Heart left ventricle (tissue), 16 donors: ENCODE measurements at places on chromosomes 16 and 17.
A peak's percentile ranks its signal among the peaks of the same experiment; 100 is the strongest.

GRCh38 chr17:10623737-10624338, 33.3 kb downstream of the MYH3 start:
- H3K27ac ChIP-seq, result no peak overlapping the region
- no peaks in the 10 kb centered on the region for H3K4me1 ChIP-seq
- H3K4me3 ChIP-seq, result no peak overlapping the region
- H3K27me3 ChIP-seq, result no peaks in the 10 kb centered on the region
- no peaks in the 10 kb centered on the region for H3K36me3 ChIP-seq

GRCh38 chr16:84042879-84043485, 387 bp upstream of the SLC38A8 start:
- DNase-seq, result no peak
- peaks cover 8% of the 10 kb centered on the region for H3K27me3 ChIP-seq
- peaks cover 2% of the 10 kb centered on the region for H3K36me3 ChIP-seq
- no peak overlapping the region for H3K27ac ChIP-seq
- peaks cover 15% of the 10 kb centered on the region for H3K4me1 ChIP-seq

- peak; percentile 91 for DNase-seq
- H3K36me3 ChIP-seq, result peaks cover 5% of the 10 kb centered on the region
- H3K4me1 ChIP-seq, result peaks cover 17% of the 10 kb centered on the region
- no peaks in the 10 kb centered on the region for H3K27me3 ChIP-seq
- peak overlapping the region; percentile 56 for H3K4me3 ChIP-seq
Observed at GRCh38 chr17:15502369-15503112, 35.1 kb upstream of the CDRT4 start.

- H3K27me3 ChIP-seq, result no peaks in the 10 kb centered on the region
- H3K4me3 ChIP-seq, result no peak overlapping the region
- no peaks in the 10 kb centered on the region for H3K36me3 ChIP-seq
- peak; percentile 46 for DNase-seq
- H3K27ac ChIP-seq, result peak overlapping the region; percentile 84
Observed at GRCh38 chr16:25109643-25110042, 1.9 kb upstream of the LCMT1 start.

DNA sequence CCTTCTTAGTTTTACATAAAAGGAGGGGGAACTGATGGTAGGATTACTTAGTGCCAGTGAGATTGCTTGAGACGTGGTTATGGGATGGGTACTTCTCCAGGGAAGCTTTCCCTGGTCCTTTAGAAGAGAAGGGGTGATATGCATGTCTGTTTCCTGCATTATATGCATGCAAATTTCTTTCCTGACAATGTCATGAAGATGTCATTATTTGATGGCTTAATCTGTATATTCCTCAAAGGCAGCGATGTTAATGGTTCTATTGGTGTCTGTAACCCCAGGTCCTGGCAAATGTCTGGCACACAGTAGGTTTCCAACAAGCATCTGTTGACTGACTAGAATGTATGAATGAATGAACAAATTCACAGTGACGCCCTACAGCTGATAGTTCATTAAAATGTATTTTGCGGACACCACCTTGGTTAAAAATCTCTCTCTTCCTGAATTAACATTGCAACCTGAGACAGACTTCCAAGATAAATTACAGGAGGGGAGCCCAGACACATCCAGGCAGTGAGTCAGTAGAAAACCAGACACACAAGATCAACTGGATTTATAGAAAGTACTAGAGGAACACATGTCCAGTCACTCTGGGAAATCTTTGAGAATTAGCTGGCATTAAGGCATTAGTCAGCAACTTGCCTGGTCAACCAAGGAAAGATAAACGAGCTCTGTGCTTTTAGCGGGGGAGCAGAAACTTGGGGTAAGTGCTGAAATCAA, 293.4 kb downstream of the XYLT1 start:
- DNase-seq, result no peak
- H3K36me3 ChIP-seq, result no peaks in the 10 kb centered on the region
- no peaks in the 10 kb centered on the region for H3K27me3 ChIP-seq
- no peak overlapping the region for H3K4me3 ChIP-seq

DNA sequence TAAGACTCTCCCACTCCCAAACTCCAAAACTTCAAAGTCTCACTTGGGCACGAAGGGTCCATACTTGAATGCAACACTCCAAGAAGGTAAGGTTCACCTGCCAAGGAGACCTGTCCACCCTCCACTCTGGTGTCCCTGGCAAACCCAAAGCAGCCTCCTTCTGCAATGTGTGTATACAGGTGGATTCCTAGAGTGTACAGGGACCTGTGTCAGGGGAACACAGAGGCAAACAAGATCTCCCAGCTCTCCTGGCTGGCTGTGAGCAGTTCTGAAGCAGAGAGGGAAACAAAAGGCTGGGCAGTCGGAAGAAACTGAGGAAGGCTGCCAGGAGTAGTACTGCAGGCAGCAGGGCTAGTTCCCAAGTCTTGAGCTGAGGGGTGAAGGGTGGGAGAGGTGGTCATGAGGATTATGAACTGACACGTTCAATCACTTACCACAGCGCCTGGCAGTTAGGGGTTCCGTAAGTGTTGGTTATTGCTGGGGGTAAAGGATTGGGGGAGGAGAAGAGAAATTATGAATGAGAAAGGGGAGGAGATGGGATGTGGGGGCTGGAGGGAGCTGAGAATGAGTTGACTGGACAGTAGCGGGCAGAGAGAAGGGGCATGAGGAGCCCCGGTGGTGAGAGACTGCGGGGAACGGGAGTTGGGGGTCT, 795 bp downstream of the KCTD13 start:
- H3K27me3 ChIP-seq, result no peaks in the 10 kb centered on the region
- DNase-seq, result no peak

GRCh38 chr16:69555437-69555836, 10.3 kb upstream of the NFAT5 start:
- H3K36me3 ChIP-seq, result no peaks in the 10 kb centered on the region
- H3K27ac ChIP-seq, result no peak overlapping the region
- H3K27me3 ChIP-seq, result no peaks in the 10 kb centered on the region
- DNase-seq, result no peak
- no peak overlapping the region for H3K4me3 ChIP-seq
- H3K4me1 ChIP-seq, result no peaks in the 10 kb centered on the region

GRCh38 chr16:57801809-57802340, 416 bp downstream of the KIFC3 start:
- peaks cover 15% of the 10 kb centered on the region for H3K36me3 ChIP-seq
- H3K4me3 ChIP-seq, result peak overlapping the region; percentile 64
- peaks cover 77% of the 10 kb centered on the region for H3K4me1 ChIP-seq
- no peaks in the 10 kb centered on the region for H3K27me3 ChIP-seq
- H3K27ac ChIP-seq, result peak overlapping the region; percentile 99
